Renal cortex interstitium (tissue), 15 donors: ENCODE measurements at places on chromosomes 1 and 21.

- DNase-seq = no peak
Observed at GRCh38 chr1:204321665-204322064, 38.1 kb downstream of the PLEKHA6 start.

- peak; percentile 17 for DNase-seq
Observed at GRCh38 chr1:185674201-185674600, 60.0 kb upstream of the HMCN1 start.

GRCh38 chr1:198467342-198467741, 73.1 kb downstream of the ATP6V1G3 start:
- no peak for DNase-seq

GRCh38 chr1:169565335-169566271, 20.7 kb downstream of the F5 start:
- DNase-seq = no peak

- no peak for DNase-seq
Observed at GRCh38 chr1:15489052-15489736, 13.3 kb downstream of the CELA2B start.

DNA sequence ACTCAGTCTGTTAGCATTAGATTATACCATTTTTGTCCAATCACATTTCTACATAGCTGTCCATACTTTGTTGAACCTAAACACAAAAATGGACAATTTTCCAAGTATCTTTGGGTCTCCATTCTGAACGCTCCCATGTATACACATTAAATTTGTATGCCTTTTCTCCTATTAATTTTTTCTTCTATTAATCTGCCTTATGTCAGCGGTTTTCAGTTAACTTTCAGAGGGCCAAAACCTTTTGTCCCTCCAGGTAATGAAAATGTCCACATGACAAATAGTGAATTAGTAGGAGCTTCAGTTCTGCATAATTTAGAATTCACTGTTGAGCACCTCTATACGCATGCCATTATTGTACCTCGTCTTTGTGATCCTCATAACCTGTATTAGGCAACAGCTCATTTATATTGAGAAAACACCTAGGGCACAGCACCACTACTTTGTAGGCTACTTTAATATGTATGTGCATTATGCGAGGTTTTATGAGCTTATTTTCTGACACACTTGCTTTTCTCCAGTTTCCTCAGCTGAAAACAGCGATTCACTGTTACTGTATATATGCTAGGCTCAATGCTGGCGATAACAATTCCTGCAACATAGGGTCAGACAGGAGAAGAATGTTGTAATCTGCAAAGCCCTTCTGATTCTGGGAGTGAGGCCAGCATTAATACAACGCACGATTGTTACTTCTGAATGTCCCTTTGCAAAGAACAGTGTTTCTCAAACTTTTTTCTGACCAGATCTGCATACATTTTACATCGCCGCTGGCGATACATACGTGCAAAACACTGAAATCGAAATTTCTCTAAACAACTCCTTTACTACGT, 1.1 kb upstream of the ABCD3 start:
- peak; percentile 55 for DNase-seq

GRCh38 chr1:2159124-2159523, 35.4 kb downstream of the FAAP20 start:
- DNase-seq = no peak

GRCh38 chr1:55848906-55849305, 633.7 kb upstream of the USP24 start:
- DNase-seq = no peak

DNA sequence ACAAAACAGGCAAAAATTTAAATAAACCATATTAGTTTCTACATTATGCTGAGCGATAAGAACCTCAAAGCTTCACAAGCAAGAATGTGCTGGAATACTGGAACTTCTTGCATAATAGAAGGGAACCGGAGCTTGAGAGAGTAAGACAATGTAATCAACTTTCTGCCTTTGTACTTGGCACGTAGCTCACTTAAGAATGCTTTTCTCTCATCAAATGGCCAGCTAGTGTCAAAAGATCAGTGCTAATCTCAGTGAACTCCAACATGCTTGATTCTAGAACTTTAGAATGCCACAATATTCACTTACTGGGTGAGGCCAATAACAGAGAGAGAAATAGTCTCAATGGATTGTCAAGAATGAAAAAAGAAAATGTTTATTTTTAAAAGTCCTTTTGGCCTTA, 486.1 kb upstream of the LRRC7 start:
- no peak for DNase-seq
